ENCODE measurements at places on chromosomes 2 and 18.

- no peak for DNase-seq
These were observed 73.6 kb downstream of the DDX1 start for GRCh38 chr2:15665067-15665942.

DNA sequence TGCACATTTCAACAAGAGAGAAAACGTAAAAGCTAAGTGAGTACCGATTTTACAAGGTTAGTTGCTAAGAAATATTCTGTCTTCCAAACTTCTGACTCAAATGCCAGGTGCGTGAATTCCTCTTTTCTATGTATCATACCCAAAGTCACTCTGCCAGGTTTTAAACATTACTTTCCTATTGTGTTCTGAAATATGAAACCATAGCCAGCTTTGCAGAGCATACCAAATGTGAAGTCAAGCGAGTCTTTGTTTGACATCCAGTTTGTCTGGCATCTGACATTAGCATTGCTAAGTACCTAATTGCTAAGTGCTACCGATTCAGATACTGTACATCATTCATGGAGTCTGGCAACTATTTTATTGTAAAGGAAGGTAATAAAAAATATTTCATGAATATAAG, 321.9 kb upstream of the GALNT5 start:
- no peak for DNase-seq

- no peak for DNase-seq
These were observed 356.1 kb upstream of the ZEB2 start for GRCh38 chr2:144876013-144876412.

- no peak for DNase-seq
These were observed 30.7 kb upstream of the ACAA2 start for GRCh38 chr18:49843778-49844625.

- DNase-seq = no peak
These were observed 19.9 kb downstream of the MBP start for GRCh38 chr18:77112747-77113092.

- no peak for DNase-seq
These were observed 15.2 kb downstream of the BCL2L11 start for GRCh38 chr2:111135910-111136297.

- no peak for DNase-seq
These were observed 139.9 kb downstream of the LRRC30 start for GRCh38 chr18:7370802-7371201.

- no peak for DNase-seq
These were observed 927.5 kb downstream of the ERBB4 start for GRCh38 chr2:211611061-211611518.

GRCh38 chr2:65528241-65528574, 95.8 kb upstream of the SPRED2 start:
- no peak for DNase-seq

DNA sequence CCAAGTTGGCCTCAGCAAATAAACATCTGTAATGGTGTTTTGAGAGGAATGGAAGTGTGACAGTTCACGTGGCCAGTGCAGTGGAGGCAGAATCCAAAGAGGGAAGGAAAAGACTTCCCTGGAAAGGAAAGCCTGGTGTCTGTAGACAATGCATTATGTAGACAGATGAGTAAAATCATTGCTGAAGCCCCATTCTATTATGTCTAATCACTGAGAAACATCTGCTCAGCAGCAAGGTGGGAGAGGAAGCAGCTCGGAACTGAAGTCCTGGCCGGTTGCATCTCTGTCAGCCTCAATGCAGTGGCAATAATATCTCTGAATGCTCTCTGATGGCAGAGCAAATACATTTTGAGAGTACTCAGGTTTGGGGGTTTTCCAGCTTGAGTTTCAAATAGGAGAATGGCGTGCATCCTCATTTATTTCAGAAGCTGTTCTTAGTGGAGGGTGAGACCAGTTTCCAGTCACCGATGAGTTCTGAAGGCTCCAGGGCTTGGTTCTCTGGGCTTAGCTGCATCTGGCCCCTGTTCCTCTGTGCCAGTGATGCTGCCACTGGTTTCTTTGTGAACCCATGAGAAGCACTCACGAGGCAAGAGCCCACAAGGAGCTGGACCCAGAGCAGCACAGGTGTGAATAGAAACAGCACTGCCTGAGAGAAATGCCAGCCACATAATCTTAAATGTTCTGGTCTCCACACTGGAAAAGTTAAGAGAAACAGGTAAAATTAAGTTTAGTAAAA, 63.3 kb downstream of the RPIA start:
- no peak for DNase-seq

- DNase-seq = no peak
These were observed 232.1 kb upstream of the STK17B start for GRCh38 chr2:196403471-196403870.

DNA sequence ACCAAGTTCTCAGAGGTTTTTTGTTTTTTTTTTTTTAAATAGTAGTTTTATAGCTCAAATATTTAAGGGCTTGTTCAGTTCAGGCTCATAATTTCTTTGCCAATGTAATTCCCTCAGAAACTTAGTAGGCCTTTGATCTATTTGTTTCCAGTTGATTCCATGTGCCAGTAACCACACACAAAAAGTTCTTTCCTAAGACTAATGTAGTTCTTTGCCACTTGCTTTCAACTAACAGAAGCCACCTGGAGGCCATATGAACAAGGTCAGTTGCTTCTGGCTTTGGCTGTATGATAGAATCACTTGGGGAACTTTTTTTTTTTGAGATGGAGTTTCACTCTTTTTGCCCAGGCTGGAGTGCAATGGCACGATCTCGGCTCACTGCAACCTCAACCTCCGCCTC, 100.7 kb downstream of the DTNB start:
- DNase-seq = no peak

DNA sequence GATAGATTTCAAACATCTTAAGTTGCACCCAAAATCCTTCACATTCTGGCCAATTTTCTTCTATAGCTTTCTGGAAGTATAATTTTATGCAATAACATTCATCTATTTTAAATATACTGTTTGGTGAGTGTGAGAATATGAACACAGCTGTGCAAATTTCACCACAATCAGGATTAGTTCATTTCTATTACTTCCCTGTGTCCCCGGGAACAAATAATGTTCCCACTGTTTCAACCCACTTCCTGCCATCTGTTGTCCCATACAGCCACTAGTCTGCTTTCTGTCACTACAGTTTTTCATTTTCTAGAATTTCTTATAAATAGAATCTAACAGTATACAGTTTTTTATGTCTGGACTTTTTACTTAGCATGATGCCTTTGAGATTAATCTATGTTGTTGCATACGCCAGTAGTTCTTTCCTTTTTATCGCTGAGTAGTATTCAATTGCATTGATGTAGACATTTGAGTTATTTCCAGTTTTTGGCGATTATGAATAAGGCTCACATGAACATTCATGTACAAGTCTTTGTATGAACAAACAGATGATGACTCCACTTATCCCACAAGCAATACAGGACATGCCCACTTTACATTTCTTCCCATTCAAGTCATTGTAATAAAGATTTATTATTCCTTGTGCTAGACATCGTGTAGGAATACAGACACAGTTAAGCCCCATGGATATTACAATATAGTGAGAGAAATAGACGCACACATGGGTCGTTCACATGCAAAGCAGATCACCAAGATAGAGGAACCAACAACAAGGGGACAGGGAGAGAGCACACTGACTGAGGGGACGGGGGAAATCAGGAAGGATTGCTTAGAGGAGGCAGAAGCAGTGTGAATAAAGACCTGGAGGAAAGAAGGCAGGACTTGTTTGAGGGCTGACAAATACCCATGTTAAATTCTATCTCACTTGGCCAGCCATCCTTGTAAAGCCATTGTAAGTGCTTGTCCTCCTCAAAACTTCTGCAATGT, 72.9 kb upstream of the PAX8 start:
- no peak for DNase-seq

GRCh38 chr2:69659941-69660483, 16.5 kb upstream of the AAK1 start:
- DNase-seq = no peak

- no peak for DNase-seq
These were observed 159.8 kb downstream of the RHBDD1 start for GRCh38 chr2:226995625-226996041.

- no peak for DNase-seq
These were observed 105.8 kb downstream of the SPP2 start for GRCh38 chr2:234156326-234156725.

DNA sequence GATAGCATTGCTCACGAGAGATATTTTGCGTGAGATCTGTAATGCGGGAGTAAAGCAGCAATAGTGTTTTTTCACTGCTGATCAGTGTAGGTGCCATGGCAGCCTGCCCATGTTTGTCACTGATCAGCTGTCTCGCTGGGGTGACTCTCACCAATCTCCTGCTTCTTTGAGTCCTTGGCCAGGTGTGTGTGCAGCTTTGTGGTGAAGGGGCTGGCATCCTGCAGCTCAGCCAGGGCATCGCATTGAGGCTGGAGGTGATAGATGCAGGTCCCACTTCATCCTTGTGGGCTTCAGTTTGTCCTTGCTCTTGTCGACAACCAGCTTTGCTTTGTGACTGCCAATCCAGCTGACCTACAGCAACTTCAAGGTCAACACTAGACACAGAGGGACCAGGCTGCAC, 258.3 kb upstream of the CXCR4 start:
- DNase-seq = no peak

DNA sequence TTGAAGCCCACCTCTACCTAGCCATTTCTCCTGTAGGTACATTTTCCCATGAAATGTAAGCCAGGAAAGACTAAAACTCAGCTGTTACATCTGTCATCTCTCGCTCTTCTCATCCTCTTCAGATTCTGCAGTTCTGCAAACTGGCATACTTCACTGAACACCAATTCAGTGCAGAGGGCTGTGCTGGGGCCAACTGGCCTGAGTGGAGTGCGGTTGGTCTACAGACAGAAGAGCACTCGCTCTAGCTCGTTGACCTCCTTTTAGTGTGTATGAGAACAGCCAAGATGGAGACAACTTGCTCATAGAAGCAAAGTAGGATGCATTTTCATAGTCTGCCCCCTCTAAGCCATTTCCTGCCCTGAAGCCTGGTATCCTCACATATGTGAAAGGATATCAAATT, 862.6 kb downstream of the BCL11A start:
- no peak for DNase-seq

Data from activated naive CD8-positive, alpha-beta T cell treated with anti-CD3 and anti-CD28 coated beads, Interleukin-2, amount 50 U/mL, for 16 hours (primary cell).